ENCODE measurements at places on chromosomes 2 and 18.

DNA sequence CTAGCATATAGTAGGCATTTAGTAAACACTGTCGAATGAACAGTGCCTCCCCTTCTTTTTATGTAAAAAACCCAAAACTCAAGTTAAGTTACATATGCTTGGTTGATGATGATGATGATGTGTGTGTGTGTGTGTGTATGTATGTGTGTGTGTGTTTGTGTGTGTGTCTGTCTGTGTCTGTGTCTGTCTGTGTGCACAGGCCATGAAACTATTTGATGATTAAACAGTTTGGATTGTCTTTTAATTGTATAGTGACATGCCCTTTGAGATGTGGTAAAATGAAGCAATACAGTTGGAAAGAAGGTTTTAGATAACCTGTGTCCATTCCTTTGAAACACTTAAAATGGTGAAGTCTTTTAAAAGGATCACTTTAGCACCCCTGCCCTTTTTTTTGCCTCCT lies 105.6 kb downstream of the MAP4K4 start:
- DNase-seq, result no peak

- no peak for DNase-seq
Measured at GRCh38 chr2:120360307-120360855, 14.4 kb downstream of the INHBB start.

GRCh38 chr2:239146741-239147181 lies 254.1 kb downstream of the HDAC4 start:
- no peak for DNase-seq

GRCh38 chr18:5463390-5463789 lies 80.4 kb downstream of the EPB41L3 start:
- no peak for DNase-seq

GRCh38 chr2:39223909-39224308 lies 19.9 kb downstream of the CDKL4 start:
- DNase-seq, result no peak

DNA sequence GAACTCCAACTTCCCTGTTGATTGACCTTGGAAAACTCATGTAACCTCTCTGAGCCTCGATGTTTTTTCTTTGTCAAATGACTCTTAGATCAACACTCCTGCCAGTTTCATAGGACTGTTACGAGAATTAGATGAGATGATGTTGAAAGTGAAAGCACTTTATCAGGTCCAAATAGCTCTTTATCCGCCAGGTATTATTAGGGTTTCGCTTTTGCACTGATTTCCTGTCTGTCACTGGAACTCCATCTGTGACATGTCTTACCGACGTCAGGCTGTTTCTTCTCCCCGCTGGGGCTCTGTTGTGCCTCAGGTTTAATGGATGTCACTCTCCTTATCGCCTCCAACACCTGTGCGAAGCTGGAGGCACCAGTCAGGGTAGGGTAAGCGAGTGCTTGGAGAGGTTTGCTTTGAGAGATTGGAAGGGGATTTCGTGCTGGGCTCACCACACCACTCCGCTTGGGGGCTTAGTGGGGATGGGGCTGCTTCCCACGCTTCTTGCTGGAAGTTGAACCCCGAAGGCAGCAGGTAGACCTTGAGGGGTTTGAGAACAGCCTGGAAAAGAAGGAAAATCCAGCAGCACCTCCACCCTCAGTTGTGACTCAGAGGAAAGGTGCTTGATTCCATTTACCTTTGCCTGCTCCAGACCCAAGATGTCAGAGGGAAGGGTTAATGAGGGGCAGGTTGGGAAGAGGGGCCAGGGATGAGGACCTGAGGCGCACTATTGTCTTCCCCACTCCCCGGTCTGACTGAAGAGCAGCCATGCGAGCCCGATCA lies 4.3 kb downstream of the GAD1 start:
- no peak for DNase-seq

GRCh38 chr2:42951263-42951938 lies 159.0 kb upstream of the HAAO start:
- no peak for DNase-seq

DNA sequence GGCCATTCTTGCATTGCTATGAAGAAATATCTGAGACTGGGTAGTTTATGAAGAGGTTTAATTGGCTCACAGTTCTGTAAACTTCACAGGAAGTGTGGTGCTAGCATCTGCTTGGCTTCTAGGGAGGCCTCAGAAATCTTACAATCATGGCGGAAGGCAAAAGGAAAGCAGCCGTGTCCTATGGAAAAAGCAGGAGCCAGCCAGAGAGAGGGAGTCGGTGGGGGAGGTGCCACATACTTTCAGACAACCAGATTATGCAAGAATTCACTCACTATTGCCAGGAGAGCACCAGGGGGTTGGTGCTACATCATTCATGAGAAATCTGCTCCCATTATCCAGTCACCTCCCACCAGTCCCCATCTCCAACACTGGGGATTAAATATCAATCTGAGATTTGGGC lies 64.1 kb downstream of the CPS1 start:
- no peak for DNase-seq

DNA sequence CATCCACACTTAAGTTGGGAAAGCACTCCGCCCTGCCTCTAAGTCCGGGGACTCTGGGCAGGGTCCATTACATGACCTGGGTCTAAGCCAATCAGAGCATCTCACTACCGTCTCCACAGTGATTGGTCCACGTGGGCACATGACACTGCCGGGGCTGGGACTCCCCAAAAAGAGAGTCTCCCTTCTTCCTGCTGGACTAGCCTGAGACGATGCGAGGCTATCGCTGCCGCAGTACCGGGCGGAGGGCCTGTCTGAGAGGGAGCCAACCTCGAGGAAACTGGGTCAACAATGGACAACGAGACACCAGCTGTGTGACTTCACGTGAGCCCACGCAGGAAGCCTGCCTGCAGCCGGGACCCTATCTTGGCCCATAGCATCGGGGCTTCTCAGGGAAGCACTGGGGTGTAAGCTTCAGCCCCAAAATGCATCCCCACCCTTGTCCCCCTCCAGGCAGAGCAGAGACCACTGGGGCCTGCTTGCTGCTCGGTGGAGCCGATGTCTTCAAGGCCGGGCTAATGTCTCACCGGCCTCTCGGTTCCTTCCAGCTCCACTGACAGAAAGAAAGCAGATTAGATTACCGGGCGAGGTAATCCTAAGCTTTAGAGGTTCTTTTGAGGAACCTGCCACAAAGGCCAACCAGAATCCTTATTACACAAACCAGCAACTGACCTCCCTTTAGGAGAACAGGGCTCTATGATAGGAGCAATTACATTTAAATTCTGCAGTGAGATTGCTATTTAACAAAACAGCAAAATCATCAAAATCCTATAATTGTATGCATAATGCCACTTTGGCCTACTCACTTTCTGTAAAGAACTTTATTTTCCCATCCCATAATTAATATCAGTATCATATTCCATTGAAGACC lies 21.3 kb upstream of the COPS8 start:
- no peak for DNase-seq

GRCh38 chr2:7020939-7021470 lies 103.8 kb downstream of the RNF144A start:
- DNase-seq, result no peak

- DNase-seq, result no peak
Measured at GRCh38 chr2:96082211-96083063, 33.9 kb downstream of the ADRA2B start.

GRCh38 chr2:193783681-193784080 lies 1588.9 kb upstream of the TMEFF2 start:
- no peak for DNase-seq

GRCh38 chr18:35267161-35267651 lies 22.8 kb downstream of the ZSCAN30 start:
- no peak for DNase-seq

DNA sequence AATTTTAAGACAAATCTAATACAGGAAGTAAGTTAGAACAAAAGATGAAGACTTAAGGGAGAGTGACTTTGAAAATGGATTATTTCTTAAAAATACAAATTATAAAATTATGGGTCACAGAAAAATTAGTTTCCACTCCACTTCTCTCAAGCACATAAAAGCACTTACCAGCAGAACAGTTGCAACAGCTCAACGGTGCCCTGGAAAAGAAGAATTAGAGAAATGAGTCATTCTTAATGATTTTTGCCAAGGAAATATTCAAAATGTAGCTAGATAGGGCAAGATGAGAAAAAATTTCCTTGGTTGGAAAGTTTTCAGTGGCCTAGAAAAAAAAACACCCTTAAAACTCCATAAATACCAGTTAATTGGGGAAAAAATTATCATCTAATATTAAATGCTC lies 2185.6 kb upstream of the CELF4 start:
- no peak for DNase-seq

DNA sequence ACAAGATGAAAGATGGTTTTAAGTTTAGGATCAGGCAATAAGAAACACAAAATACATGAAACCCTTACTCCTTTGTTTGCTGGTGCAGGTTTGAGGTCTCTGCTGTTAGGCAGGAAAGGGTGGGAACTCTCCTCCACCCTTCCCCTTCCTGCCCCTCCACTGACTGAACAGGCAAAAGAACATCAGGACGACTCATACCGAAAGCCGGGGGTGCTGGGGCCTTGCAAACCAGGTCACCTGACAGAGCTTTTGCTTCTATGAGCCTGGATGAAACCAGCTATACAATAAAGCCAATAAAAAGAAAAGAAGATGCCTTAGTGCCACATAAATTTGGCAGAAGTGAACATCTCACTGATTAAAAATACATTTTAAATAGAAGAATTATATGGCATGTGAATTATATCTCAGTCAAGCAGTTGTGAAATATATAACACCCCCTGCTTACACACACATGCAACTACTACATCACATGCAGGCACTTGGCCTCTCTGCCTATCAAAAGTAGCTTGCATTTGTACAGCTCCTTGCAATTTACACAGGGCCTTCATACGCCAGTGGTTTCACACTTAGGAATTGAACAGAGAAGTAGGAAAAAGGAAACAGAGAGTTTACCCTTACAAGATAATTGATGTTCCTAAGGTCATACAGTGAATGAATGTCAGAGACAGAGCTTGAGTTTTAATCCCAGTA lies 215.1 kb upstream of the TRIB2 start:
- no peak for DNase-seq

DNA sequence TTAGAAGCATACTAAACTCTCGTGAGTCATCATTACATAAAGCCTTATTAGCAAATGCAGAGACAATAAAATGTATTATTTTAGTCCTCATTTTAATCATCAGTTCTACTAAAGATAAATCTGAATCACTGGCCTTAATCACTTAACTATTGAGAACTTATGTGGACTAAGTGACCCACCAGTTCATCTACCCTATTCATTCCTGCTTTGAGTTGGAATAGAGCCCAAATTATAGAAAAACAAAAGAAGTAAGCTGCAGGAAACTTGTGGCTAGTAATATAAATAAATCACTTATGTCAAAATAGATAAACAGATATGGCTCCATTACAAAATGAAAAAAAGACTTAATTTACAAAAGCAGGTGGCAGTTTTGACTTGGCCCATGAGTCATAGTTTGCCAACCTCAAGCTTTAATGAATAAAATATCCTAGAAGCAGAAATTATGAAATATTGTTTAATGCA lies 851.8 kb upstream of the CRIM1 start:
- DNase-seq, result no peak

- DNase-seq, result no peak
Measured at GRCh38 chr2:12222554-12222953, 476.1 kb downstream of the LPIN1 start.

DNA sequence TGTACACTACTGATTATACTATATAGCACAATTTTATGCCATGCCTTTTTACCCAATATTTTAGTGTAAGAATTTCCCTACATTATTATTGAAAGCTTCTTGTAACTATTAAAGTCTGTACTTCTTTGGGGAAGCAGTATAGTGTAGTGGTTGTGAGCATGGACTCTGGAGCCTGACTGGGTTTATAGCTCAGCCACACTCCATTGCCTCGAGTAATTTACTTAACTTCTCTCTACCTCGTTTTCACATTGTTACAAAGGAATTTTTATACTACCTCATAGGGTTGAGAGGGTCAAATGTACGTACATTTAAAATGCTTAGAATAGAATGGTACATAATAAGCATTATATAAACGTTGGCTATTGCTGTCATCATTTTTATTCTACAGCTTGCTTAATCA lies 139.2 kb downstream of the UBR3 start:
- DNase-seq, result no peak

DNA sequence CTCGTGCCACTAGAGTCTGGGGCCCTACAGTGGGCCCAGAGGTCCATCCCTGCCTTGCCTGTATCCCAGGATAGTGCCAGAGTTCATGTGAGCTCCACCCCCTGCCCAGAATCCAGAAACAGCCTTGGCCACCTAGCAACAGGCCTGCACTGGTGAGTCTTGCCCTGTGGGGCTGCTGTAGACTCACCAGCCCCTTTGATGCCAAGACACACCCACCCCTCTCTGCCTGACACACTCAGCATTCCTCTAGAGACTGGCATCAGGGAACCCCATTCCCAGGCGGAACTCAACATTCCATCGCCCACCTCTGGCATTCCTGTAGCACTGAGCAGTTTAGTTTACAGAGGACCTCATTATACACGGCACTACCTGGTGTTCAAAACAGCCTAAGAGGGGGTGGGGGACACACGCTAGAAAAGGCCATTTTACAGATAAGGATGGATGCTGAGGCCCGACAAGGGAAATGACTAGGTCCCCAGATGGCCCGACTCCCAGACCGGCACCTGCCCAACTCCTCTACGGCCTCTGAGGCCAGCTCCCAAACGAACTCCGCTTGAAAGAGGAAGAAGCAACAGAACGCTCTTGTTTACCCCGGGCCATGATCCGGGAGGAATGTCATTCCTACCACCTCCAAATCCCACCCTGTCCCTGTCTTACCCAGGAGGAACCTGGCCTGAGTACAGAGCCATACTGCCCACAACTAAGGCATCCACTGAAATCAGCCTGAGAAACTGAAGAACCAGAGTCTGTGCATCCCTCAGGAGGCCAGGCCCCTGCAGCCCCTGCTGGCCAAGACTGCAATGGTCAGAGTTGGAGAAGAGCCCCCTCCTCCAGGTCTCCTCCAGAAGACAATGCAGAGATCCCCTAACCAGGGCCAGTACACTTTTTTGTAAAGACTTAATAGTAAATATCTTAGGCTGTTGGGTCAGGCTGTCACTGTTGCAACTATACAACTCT lies 180.2 kb downstream of the TNS1 start:
- DNase-seq, result no peak

DNA sequence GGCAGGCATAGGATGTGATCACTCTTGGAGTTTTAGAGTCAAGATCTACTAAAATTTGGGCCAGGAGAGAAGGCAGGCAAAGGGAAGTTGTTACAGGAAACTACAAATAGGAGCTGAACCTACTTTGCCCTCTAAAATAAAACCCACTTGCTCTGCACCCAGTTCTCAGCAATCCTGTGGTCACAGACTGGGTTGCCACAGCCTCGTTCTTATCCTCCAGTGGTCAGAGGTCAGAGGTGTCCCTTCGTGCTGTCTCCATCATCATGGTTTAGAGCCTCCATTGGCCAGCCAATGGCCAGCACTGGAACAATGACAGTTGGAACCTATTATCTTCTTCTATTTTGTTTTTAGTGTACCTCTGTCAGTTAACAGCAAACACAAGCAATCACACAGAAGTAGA lies 90.7 kb upstream of the TNP1 start:
- DNase-seq, result no peak
